ENCODE measurements at places on chromosomes 3 and 15.

DNA sequence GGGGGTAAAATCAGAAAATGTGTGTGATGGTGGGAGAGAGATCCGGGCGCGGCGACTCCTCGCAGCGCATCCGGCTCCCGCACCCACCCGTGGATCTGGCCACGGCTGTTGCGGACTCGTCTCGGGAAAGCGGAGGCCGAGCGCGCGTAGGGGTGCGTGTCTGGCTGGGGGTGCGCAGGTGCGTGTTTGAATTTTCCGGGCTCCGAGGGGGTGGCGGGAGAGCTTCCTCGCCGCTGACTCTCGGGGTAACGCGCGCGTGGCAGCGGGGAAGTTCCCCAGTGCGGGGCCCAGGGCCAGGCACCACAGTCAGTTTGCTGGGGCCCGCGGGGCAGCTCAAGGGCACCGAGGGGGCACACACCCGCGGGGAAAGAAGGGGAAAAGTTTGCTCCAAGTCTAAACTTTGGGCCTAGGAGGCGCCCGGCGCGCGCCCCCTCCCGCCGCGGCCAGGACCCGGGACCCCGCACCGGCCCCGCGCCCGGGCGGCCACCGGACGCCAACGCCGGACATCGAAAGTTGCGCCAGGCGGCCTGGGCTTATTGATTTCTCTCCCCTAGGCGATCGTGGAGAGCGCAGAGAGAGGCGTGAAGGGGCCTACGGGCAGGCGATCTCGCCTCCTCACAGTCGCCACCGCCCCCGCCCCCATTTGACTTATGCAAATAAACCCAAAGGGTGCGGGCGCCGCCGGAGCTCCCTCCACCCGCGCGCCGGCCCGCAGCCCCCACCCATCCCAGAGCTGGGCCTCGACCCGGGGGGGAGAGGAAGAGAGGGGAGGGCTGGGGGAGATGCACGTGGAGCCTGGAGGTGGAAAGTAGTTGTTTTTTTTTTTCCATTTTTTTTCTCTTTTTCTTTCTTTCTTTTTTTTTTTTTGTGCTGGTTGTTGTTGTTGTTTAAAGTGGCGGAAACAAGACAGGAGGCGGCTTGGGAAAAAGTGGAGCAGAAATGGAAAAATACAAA lies 639 bp downstream of the FOXP1 start:
- DNase-seq, result no peak

- DNase-seq, result no peak
Measured at GRCh38 chr3:172709774-172710663, 848 bp downstream of the NCEH1 start.

GRCh38 chr15:80315289-80315987 lies 63.4 kb upstream of the CTXND1 start:
- DNase-seq, result no peak

DNA sequence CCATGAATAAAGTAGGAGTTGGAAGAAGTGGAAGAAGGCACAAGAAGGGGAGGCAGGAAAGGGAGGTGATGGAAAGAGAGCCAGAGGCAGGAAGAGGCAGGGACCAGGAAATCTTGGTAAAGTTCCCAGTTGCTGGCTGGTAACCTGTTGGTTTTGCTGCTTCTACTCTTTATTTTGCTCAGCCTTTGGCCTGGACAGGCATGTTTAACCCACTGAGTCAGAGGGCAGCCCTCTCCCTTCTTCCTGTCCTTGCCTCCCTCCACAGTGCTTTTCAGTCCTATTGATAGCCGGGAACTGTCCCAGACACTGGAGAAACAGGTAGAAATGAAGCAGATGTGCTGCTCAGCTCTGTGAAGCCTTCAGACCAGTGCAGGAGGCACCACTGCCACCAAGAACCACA lies 43.4 kb upstream of the APEH start:
- no peak for DNase-seq

GRCh38 chr15:96559087-96559486 lies 228.6 kb downstream of the NR2F2 start:
- no peak for DNase-seq

DNA sequence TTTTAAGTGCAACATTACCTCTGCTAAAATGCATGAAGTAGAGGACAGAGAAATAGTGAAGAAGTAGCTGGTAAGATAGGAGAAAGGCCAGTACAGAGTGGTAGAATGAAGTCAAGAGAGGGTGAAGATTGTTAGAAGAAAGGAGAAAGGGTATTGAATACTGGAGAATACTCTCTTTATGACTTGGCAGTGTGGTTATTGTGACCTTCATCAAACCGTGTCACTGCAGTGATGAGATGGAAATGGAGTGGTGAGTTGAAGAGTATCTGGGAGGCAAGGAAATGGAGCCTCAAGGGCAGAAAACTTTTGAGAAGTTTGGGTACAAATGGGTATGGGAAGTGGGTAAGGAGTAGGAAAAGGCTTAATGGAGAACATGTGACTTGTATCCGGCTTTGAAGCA lies 24.7 kb downstream of the MINDY2 start:
- DNase-seq, result no peak

DNA sequence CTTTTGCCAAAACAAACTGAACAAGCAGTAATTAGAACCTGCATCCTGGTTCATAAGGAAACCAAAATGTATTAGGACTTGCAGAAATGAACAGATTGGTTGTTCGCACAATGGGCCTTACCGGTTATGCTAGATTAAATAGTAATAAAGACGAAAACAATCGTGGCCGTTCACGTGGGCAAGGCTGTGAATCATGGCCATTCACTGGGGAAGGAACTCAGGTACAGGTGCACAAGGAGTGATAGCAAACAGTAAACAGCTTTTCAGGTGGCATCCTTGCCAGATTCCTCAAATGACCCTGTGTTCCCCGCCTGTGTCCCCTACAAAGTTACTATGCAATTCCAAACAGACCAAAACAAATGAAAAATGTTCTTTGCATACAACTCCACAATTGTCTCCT lies 8.2 kb downstream of the LRIG1 start:
- no peak for DNase-seq

- no peak for DNase-seq
Measured at GRCh38 chr15:75646944-75647364, 758 bp upstream of the SNX33 start.

DNA sequence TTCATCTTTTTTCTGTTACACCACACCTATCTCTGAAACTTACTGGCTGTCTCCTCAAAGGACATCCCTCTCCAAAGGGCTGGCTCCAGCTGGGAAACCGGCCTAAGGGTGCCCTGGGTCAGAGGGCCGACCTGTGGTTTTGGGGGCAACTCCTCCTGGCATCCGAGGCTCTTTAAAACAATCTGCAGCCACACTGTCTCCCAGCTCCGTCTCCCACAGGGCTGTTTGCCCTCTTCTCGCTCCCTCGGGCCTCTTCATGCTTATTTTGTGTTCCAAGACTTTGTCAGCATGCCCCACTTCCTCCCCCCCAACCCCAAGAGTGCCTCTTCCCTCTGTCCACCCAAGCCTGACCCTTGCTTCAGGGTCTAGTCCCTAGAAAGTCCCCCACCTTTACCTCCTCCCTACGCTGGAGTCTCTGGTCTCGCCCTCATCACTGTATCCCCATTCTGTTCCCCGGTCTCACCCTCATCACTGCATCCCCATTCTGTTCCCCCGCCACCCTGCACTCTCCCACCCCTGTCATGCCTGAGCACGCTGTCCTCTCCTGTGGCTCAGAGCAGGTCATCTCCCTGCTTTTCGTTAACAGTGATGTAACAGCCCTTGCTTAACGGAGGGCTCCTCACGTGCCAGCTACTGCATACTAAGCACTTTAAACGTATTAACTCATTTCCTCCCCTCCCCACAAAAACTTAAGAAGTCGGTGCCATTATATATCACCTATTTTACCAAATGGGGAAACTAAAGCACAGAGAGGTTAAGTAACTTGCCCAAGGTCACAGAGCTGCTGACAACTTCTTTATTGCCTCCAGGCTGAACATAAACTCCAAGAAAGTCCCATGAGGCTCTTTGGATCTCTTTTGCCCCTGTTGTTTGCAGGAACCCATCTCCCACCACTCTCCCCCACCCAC lies 1.1 kb upstream of the CSK start:
- DNase-seq, result peak; percentile 81

GRCh38 chr3:10492364-10493201 lies 12.8 kb downstream of the ATP2B2 start:
- no peak for DNase-seq

DNA sequence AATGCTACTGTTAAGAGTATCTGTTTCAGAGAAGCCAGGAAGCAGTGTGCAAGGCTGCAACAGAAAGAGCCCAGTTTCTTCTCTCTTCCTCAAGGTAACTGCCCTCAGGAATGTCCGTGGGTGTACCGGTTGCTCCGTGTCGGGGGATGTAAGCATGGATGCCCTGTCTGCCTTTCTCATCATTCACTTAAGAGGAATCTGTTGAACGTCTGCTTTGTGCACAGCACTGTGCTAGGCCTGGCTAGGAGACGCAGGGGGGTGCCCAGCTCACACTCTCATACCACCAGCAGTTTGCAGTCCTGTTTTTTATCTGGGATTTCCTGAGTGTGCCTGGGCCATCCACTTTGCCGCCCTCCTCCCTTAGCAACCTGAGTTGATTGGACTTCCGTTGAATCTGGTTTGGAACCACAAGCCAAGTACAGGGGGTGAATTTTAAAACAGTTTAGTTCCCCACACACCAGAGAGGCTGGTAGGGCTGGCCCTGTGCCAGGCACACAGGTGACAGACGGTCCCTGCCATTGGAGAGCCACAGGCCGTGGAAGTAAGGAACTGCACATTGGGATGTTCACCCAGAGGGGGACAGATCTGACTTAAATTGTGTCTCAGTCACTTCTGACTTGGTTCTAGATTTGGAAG lies 11.2 kb downstream of the BOC start:
- no peak for DNase-seq

- no peak for DNase-seq
Measured at GRCh38 chr3:109098079-109098644, 19.8 kb downstream of the MORC1 start.

DNA sequence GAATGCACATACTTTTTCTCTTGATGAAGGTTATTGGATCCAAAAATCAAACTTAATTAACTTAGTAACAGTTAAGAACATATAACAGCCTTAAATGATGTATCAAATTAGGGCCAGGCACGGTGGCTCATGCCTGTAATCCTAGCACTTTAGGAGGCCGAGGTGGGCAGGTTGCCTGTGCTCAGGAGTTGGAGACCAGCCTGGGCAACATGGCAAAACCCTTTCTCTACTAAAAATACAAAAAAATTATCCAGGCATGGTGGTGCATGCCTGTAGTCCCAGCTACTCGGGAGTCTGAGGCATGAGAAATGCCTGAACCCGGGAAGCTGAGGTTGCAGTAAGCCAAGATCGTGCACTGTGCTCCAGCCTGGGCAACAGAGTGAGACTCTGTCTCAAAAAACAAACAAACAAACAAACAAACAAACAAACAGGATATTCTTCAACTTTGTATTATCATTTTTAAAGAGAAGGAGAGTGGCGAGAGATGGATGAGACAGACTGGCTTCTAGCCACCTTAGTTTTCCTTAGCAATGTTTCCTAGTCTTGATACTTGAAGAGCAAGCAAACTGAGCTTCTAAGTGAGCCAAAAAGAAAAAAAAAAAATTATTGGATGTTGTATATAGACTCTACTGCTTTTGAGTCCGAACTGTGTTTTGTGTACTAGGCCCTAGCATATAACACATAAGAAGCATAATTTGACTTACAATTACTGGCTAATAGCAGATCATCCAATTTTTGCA lies 13.8 kb downstream of the SPRED1 start:
- no peak for DNase-seq

DNA sequence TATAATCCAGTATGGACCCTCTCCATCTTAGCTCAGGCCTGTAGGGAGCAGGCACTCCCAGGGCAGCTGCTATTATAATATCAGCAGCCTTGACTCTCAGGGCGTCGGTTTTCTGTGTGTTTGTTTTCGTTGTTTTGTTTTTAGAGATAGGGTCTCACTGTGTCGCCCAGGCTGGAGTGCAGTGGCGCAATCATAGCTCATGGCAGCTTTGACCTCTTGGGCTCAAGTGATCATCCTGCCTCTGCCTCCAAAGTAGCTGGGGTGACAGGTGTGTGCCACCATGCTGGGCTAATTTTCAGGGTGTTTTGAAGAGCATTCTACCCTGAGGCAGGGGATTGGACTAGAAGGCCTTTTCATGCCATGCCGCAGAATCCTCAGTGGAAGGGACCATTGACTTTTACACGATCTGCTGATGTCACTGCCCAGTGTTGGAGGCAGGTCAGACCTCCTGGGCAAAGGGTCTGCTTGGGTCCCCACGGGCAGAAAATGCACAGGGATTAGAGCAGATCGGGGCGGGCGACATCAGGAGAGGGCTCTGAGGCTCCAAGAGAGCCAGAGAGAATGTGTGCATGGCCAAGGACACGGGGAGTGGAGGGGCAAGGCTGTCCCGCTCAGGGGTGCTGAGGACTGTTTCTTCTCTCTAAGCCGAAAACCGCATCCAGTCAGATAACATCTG lies 7.8 kb downstream of the MELTF start:
- DNase-seq, result no peak

DNA sequence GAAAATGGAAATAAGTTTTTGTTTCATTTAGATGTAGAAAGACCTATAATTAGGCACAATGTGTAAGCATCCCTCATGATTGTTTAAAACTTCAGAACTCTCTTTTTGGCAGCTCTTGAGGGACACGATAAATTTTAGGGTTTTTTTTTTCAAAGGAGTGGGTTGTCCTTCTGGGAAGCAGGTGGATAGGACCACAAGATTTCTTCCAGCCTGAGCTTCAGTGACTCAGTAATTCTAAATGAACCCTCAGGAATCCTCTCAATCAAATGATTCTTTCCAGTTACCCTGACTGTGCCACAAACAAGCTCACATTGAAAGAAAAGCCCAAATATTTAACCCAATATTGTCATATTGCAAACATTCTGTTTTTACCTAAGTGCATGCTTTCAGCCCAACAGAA lies 45.1 kb downstream of the COL8A1 start:
- DNase-seq, result no peak

- no peak for DNase-seq
Measured at GRCh38 chr3:195270079-195270816, 711 bp downstream of the XXYLT1 start.

DNA sequence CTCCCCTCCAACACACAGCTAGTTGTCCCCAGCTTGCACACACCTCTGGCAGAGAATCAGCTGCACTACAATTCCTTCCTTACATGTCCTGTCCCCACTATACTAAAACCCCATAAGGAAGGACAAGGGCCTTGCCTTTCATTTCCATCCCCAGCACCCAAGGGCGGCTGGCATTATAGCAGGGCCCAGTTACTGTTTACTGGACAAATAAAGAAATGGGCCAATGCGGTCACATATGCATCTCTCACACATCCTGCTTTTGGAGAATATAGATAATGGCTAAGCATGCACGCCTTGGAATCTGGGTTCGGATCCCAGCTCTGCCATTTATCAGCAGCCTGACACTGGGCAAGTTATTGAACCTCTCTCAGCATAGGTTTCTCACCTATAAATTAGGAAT lies 99.1 kb downstream of the DAPK2 start:
- DNase-seq, result no peak

DNA sequence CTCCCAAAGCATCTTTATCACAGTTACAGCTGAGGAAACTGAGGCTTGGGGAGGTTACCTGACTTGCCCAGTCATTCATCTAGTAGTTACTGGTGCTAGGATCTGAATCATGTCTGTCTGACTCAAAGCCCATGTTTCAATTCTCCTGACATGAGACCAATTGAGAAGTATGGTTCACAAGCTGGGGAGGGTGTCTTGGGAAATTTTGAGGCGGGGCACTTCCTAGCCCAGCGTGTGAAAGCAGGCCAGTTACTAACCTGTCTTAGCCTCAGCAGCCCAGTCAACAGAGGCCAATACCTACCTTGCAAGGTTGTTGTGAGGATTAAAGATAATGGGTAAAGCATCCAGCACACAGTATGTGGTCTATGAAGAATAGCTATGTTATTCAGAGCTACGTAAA lies 37.0 kb downstream of the CLDN18 start:
- no peak for DNase-seq

Measured in SK-N-MC (cell line).